Pulmonary artery endothelial cell (primary cell): ENCODE measurements at places on chromosomes 5 and 9. TPM values are rescaled to one million over a fixed set of nuclear protein-coding genes. Genes with fewer than 3 reads are reported as not detected.

PPP3R2 gene
- not detected in 2 replicates for total RNA-seq

LRRC8A gene
- total RNA-seq: 104 and 129 TPM in 2 replicates

S1PR3 gene
- total RNA-seq: 19.0 and 22.4 TPM in 2 replicates

SUSD1 gene
- total RNA-seq: 29.5 and 46.5 TPM in 2 replicates

BRD8 gene
- total RNA-seq: 25.7 and 36.0 TPM in 2 replicates

CDH9 gene
- total RNA-seq: not detected in 2 replicates

SH3TC2 gene
- 2.5 and 5.5 TPM in 2 replicates for total RNA-seq

FOXD4L6 gene
- total RNA-seq: 0.07 TPM in 1 of 2 replicates, not detected in the other

CKMT2 gene
- total RNA-seq: 0.07 TPM in 1 of 2 replicates, not detected in the other

AFAP1L1 gene
- total RNA-seq: 108 and 150 TPM in 2 replicates

ACOT12 gene
- total RNA-seq: 0.13 TPM in 1 of 2 replicates, not detected in the other

UGT3A2 gene
- not detected in 2 replicates for total RNA-seq

ZCCHC9 gene
- 16.9 and 19.3 TPM in 2 replicates for total RNA-seq

FGF18 gene
- total RNA-seq: 0.07 TPM in 1 of 2 replicates, not detected in the other

STPG3 gene
- not detected in 2 replicates for total RNA-seq

KIF27 gene
- total RNA-seq: 2.3 and 2.7 TPM in 2 replicates

FCN2 gene
- not detected in 2 replicates for total RNA-seq

IL33 gene
- total RNA-seq: 16.6 and 24.4 TPM in 2 replicates

HMCN2 gene
- total RNA-seq: under 0.01 TPM in 2 replicates

IL7R gene
- 0.39 and 1.2 TPM in 2 replicates for total RNA-seq

TRMO gene
- 12.8 and 13.8 TPM in 2 replicates for total RNA-seq

FBP2 gene
- total RNA-seq: not detected in 2 replicates

KCNIP1 gene
- not detected in 2 replicates for total RNA-seq

PCDHB12 gene
- total RNA-seq: 0.21 and 0.33 TPM in 2 replicates

SLC6A3 gene
- total RNA-seq: not detected in 2 replicates

TPRN gene
- total RNA-seq: 5.1 and 6.4 TPM in 2 replicates

BTNL8 gene
- not detected in 2 replicates for total RNA-seq

PCDHAC2 gene
- total RNA-seq: 2.0 and 2.5 TPM in 2 replicates

SHOC1 gene
- total RNA-seq: not detected in 2 replicates

RECK gene
- total RNA-seq: 11.9 and 15.5 TPM in 2 replicates

KIAA1191 gene
- 105 and 110 TPM in 2 replicates for total RNA-seq

ANKDD1B gene
- 0.20 and 1.1 TPM in 2 replicates for total RNA-seq

PSD2 gene
- total RNA-seq: under 0.01 TPM in 1 of 2 replicates, not detected in the other

ZDHHC11B gene
- total RNA-seq: not detected in 2 replicates

GZMA gene
- 0.53 TPM in 1 of 2 replicates, not detected in the other for total RNA-seq

MCTP1 gene
- total RNA-seq: 63.6 and 192 TPM in 2 replicates
